Left lung (tissue), 14 donors: ENCODE measurements at places on chromosomes 16 and 17. TPM values are rescaled to one million over a fixed set of nuclear protein-coding genes. Genes with fewer than 3 reads are reported as not detected.

CCDC154 gene
- 10.4 TPM for polyA plus RNA-seq

PLLP gene
- polyA plus RNA-seq, result 6.7 TPM

CES5A gene
- polyA plus RNA-seq, result not detected

ATPAF2 gene
- 22.3 TPM for polyA plus RNA-seq

SDF2 gene
- polyA plus RNA-seq, result 65.3 TPM

GIT1 gene
- 40.8 TPM for polyA plus RNA-seq

KRTAP4-4 gene
- polyA plus RNA-seq, result not detected

CBFA2T3 gene
- 6.8 TPM for polyA plus RNA-seq

ADAM11 gene
- polyA plus RNA-seq, result 2.6 TPM

PDILT gene
- polyA plus RNA-seq, result not detected

NLRC3 gene
- 3.7 TPM for polyA plus RNA-seq

CRYM gene
- 1.7 TPM for polyA plus RNA-seq

HAP1 gene
- polyA plus RNA-seq, result 0.58 TPM

INCA1 gene
- 8.3 TPM for polyA plus RNA-seq

PPM1E gene
- polyA plus RNA-seq, result 0.68 TPM

EPX gene
- 0.63 TPM for polyA plus RNA-seq

RASD1 gene
- 2.2 TPM for polyA plus RNA-seq

NRN1L gene
- 2.1 TPM for polyA plus RNA-seq

CCL2 gene
- polyA plus RNA-seq, result 60.0 TPM

PABPN1L gene
- not detected for polyA plus RNA-seq

PLXDC1 gene
- 7.3 TPM for polyA plus RNA-seq

- DNase-seq, result no peak
These were observed 11.6 kb downstream of the AQP8 start for GRCh38 chr16:25228372-25228771.

DNA sequence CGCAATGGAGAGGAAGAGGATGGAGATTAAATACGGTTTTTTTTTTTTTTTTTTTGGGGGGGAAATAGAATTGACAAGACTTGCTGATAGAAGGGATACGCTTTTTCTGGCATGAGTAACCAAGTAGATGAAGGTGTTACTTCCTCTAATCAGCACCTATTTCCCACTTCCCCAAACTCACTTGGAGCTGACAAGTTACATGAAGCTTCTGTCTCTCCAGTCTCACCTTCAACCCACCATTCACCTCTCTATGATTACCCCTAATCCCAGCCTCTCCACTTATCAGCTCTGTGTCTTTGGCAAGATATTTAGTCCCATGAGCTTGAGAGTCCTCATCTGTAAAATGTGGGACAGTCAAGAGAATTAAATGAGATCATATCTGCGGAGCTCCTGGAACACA lies 185.9 kb upstream of the HS3ST3A1 start:
- no peak for DNase-seq

- DNase-seq, result peak; percentile 54
These were observed 5.4 kb upstream of the FAM83G start for GRCh38 chr17:19009970-19010369.

DNA sequence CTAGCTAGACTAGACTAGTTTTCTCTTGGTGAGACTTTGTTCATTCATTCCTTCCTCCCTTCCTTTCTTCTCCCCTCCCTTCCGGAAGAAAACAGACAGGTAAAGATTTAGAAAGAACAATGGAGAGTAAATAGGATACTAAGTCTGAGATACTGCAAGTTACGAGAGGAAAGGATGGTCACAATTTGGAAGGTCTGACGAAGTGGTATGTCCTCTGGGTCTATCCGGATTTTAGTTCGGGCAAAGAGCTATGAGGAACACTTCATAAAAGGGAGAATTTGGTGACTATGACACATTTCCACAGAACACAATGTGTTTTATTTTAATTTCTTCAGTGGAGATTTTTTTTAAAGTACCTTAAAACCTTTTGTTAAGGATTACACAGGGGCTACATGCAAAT lies 107.7 kb downstream of the BRIP1 start:
- no peak for DNase-seq

DNA sequence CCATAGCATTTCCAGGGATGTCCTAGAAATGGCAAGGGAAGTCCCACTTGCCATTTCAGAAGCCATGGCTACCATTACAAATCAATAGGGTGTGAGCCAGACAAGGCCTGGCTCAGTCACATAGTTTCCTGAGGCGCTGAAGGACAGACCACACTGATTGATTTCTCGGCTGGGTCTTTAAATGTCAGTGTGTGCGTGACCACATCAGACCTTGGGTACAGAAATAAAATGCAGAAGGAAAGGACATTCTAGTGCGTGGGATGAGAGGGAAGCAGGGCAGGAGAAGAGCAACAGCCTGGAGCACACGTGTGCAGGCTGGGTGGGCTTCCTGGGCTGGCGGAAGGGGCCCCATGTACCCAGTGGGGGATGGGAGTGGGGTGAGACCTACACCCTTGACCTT lies 58.7 kb upstream of the LYRM9 start:
- DNase-seq, result no peak

DNA sequence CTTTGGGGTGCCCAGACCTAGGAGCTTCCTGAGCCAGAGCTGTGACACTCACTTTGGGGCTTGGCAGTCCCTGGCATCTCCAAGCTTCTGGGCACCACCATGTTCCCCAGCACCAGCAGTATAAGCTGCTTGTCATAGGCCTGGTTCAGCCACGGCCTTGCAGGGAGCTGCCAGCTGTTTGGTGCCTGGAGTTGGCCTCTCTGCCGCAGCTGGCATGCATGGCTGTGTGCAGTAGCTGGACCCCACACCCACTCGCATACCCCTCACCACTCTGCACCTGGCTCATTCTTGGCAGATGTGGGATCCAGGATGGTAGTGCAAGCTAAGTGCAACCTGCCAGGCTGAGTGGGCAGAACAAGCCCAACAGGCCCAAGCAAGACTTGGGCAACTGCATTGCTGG lies 73.4 kb upstream of the BRD7 start:
- DNase-seq, result no peak

DNA sequence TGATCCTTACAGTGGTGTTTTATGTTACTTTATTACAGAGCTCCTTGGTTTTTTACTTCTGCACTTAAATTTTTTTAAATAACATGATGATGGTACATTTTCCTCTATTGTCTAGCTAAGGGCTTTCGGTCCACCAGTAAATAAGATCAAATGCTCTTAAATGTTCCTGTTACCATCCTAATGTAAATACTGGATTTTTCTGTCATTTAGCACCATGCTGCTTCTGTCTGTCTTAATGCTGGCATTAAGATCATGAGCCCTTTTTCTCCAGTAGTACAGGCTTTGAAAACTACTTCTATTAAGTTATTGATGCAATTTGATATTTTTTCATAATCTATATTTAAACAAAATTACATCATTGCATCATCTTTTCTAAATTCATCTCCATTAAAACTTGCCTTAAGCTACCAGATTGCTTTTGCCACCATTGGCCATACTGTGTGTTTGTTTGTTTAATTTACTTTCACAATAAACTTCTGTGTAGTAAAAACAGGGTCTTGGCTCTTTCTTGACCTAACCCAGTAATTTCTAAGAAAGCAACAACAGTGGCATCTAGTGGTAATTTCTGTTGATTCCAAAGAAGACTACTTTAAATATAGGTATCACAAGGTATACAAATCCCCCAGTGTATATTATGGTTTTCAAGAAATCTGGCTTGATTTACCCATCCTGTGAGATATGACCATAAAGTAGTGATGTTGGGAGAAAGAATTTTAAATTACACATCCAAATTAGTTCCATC lies 9.0 kb upstream of the PHAF1 start:
- DNase-seq, result no peak

- no peak for DNase-seq
These were observed 164.6 kb upstream of the RPH3AL start for GRCh38 chr17:517181-517580.

DNA sequence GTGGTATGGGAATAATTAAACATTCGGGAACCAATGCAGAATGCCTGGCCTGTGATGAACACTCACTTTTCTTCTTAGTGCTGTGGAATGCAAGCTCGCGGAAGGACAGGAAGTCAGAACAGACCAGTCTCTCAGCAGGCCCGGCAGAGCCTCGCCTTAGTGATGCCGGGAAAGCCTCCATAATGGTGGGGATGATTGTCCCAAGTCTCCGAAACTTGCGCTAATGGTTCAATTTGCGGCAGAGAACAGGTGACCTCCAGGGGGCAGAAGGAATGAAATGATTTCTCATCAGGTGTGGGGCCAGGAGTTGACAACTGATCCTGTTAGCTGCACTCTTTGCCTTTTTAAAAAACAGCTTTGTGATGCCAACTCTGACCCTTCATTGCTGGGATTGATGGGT lies 170.6 kb downstream of the GSG1L start:
- no peak for DNase-seq

- DNase-seq, result no peak
These were observed 55.2 kb upstream of the IRX5 start for GRCh38 chr16:54875443-54875842.

DNA sequence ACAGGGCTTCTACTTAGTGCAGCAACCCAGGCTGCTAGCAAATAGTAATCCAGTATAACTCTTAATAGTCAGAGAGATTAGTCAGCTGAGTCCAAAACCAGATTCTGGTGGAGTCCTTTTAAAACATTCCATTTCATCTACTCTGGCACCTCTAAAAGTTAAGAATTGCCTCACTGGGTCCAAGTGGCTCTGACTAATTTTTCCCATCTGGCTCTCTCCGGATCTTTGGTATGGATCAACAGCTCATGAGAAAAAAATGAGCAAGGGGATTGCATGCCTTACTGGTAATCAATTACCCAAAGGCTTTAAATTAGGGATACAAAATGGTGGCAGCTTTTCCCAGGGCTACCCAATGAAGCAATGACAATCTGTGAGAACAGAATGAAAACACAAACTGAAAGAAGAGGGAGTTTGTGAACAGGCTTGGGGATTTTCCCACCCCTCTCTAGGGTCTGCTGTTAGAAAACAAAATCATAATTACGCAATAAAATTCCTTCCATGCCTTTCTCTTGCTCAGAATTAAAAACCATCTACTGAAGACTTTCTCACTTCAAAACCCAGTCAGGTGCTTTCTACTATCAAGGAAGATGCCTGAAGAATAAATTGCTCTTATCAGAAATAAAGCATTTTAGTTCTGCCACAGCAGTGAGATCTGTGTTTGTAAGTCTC lies 84.6 kb upstream of the PMFBP1 start:
- DNase-seq, result no peak

GRCh38 chr16:89536886-89537548 lies 23.5 kb upstream of the RPL13 start:
- no peak for DNase-seq

- no peak for DNase-seq
These were observed 6.0 kb upstream of the AQP8 start for GRCh38 chr16:25210758-25211157.

DNA sequence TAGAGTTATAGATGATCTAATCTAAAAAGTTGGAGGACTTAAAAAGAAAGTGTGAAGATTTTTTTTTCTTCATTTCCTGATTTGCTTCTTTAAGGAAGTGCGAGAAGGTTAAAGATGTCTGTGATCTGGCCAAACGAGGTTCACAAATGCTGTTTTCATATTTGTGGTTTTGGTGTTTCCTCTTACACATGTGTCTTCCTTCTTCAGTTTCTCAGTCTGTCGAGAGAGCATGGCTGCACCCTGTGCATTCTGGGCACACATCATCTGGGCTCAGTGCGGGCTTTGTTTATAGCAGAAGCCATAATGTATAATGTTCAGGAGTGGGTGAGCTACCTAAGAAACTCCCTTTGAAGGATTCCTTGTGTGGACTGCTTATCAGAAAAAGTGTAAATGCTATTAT lies 260.4 kb upstream of the TBX2 start:
- peak; percentile 47 for DNase-seq

- no peak for DNase-seq
These were observed 164.0 kb upstream of the HS3ST3A1 start for GRCh38 chr17:13765701-13766100.

GRCh38 chr16:9526791-9527190 lies 435.3 kb downstream of the HAPSTR1 start:
- no peak for DNase-seq

DNA sequence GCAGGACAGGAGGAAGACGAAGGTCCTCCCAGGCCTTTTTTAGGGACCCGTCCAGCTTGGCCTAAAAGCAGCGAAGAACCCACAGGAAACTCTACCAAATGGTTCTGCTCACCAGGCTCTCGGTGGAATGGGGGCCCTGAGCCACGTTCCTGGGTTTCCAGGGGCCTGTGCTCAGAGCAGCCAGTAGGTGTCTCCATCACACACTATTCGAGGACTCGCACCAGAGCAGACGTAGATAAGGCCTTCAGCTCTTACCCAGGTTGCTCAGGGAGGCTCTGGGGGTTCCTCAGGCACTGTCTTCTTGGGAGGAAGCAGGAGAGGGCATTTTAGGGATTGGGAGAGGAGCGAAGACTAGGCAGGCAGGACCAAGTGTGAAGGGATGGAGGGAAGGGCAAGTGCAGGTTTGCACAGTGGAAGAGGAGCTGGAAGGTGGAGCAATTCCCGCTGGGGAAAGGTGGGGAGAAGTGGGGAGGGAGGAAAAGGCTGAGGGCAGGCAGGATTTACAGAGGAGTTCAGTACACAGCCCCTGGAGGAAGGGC lies 157.1 kb downstream of the RGS9 start:
- peak; percentile 49 for DNase-seq

DNA sequence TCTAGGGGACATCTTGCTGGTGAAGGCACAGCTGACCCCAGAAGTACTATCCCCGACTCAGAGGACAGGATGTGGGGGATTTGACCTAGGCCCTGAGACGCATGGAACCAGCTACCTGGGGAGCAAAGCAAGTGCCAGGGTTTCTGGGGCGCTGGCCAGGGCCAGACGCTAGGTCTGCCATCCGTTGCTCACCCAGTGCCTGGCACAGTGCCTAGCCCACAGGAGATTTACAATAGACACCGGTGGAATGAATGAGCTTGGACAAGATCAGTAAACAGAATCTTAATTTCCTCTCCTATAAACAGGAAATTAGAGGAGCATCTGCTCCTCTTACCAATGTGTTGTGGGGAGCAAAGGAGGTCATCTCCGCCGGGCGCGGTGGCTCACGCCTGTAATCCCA lies 5.0 kb downstream of the RPRML start:
- DNase-seq, result no peak
